DMS53 (cell line): ENCODE measurements at places on chromosomes 12 and 14.

DNA sequence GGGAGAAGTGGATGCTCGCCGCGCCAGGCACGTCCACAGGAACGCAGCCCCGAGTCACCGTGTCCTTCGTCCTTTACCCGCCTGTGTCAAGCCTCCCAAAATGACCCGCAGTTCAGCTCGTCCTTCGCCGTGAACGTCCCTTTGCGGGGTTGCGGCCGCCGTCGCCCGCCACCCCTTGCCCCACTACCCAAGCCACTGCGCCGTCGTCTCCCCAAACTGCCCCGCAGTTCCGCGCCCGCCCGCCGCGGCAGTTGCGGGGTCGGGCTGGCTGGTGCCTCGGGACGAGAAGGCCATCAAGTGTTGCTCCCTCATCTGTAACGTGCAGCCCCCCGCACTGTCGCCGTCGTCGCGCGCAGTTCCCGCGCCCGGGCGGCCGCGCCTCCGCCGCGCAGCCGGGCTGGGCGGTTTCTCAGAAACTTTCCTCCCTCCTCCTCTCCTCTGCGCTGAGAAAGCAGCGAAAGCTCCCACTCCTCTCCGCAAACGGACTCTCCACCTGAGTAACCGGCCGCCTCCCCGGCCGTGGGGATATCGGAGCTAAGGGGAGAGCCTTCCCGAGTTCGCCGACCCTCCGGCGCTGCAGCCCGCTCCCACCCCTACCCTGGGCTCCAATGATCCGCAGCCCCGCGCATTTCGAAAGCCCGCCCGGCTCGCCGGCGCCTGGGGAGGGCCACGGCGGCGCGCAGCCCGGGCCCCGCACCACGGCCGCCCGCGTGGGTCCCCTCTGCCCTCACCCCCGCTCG lies 6.7 kb downstream of the CDKN1B start:
- DNase-seq = peak; percentile 86

DNA sequence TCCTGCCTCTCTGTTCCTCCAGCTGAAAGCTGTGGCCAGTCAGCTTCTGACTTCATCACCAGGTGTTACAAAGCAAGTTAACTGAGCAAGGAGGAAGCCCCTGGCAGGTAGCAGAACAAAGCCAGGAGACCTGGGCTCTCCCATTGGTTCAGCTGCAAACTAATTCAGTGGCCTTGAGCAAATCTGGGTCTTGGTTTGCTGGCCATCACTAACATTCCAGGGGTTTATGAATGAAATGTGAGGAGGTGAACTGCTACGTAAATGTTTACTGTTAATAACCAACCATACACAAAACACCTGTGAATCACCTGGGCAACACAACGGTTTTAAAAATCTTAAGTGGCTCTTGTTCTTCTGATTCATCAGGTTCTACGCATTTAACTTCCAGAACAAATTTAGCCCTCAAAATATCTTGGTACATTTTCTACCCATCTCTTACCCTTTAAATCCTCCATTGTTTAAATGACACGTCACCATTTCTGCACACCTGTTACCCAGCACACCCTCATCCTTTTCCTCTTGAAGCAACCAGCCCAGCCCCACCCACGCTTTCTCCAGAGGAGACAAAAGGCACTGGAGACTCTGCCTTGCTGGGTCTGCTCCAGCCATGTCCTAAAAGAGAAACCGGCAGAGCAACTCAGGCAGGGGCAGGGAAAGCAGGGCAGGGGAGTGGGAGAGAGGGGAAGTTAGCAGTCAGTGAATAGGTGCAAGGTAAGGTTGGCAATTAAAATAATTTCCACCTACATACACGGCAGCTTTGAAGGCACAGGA lies 49.3 kb upstream of the TSPAN11 start:
- DNase-seq = peak; percentile 99

DNA sequence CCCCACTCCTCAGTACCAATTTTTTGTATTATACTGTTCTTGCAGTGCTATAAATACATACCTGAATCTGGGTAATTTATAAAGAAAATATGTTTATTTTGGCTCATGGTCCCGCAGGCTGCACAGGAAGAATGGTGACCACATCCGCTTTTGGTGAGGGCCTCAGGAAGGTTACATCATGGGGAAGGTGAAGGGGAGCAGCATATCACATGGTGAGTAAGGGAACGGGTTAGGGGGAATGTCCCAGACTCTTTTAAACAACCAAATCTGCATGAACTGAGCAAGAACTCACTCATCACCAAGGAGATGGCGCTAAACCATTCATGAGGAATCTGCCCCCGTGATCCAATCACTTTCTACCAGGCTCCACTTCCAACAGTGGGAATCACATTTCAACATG lies 40.0 kb downstream of the OSBPL8 start:
- no peak for DNase-seq

DNA sequence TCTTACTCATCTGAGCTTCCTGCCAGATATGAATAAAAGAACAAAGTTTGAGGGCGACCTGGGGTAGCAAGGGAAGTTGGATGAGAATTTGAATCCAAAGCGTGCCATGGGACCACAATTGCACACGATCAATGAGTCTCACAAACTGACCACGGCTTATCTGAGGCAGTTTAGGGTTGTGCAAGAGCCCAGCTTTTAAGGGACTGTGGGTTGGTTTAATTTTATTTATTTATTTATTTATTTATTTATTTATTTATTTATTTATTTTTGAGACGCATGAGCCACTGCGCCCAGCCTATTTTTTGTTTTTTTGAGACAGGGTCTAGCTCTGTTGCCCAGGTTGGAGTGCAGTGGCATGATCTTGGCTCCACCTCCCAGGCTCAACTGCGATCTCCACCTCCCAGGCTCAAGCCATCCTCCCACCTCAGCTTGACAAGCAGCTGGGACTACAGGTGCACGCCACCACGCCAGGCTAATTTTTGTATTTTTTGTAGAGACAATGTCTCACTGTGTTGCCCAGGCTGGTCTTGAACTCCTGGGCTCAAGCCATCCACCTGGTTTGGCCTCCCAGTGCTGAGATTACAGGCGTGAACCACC lies 1.1 kb downstream of the AMDHD1 start:
- no peak for DNase-seq

DNA sequence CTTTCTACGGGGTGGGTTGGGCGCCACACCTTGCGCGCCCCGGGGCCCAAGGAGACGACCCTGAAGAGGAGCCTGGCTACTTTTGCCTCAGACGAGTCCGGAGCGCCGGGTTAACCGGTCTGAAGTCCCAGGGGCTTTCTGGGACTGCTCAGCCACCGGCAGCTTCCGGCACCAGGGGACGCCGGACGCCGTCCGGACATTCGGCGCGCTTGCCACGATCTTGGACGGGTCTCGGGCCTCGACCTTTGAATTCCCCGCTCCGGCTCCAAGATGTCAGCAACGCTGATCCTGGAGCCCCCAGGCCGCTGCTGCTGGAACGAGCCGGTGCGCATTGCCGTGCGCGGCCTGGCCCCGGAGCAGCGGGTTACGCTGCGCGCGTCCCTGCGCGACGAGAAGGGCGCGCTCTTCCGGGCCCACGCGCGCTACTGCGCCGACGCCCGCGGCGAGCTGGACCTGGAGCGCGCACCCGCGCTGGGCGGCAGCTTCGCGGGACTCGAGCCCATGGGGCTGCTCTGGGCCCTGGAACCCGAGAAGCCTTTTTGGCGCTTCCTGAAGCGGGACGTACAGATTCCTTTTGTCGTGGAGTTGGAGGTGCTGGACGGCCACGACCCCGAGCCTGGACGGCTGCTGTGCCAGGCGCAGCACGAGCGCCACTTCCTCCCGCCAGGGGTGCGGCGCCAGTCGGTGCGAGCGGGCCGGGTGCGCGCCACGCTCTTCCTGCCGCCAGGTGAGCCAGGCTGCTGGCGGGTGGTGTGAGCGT lies at the start of gene ACOT4:
ACOT4 (plus strand) TSS at position 184 of the 760 bp plus-strand sequence; CDS start at position 271, 87 bp downstream.
- DNase-seq = peak; percentile 85

DNA sequence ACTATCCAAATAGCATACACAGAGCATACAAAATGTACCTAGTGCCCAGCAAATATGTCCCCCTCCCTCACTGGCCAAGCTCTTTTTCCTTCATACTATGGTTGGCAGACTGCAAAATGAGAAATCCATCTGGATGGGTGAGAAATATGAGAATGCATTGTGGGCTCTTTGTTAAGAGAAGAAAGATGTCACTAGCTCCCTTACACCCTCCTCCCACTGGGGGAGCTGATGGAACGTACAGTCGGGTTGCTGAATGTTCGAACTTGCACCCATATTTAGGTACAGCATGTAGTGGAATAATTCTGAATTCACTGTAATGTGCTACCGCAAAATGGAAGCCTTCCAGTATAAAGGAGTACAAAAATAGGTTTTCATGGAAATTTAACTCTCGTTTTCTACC lies 377.4 kb downstream of the GRIN2B start:
- peak; percentile 21 for DNase-seq

DNA sequence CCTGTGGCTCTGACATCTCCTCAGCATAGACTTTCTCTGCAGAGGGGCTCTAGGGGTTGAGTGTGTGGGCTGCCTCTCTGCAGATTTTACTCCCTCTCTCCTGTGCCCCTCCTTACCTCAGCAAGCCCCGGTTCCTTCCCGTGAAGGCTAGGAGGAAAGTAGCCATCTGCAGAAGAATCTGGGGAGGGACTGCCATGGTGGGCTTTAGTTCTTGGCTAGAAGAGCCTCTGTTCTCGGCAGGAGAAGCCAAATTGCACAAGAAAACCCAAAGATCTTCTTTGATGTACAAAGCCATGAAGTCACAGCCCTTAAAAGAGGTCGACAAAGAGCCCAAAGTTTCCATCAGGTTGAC lies 23.5 kb downstream of the CKAP4 start:
- DNase-seq = no peak

DNA sequence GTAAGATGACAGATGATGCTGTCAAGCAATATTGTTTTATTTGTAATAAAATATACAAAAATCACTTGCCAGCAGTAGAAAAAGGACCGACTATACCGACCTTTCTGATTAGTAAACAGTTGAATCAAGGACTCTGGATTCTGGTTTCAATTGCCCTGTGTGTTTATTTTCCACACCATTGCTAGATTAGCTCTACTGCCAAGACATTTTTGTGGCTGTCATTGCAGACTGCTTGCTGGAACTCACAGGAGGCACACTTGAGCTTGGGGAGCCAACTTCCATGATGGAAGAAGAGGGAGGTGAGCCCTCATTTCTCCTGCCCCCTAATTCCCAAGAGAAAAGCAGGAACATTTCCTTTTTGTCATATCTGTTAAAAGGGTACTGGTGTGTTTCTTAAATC lies 51.3 kb downstream of the MAPKAPK5 start:
- DNase-seq = no peak

- DNase-seq = peak; percentile 58
These were observed 636 bp downstream of the ZFYVE21 start for GRCh38 chr14:103716091-103716801.

GRCh38 chr12:114976959-114977358 lies 293.0 kb upstream of the TBX3 start:
- DNase-seq = no peak

DNA sequence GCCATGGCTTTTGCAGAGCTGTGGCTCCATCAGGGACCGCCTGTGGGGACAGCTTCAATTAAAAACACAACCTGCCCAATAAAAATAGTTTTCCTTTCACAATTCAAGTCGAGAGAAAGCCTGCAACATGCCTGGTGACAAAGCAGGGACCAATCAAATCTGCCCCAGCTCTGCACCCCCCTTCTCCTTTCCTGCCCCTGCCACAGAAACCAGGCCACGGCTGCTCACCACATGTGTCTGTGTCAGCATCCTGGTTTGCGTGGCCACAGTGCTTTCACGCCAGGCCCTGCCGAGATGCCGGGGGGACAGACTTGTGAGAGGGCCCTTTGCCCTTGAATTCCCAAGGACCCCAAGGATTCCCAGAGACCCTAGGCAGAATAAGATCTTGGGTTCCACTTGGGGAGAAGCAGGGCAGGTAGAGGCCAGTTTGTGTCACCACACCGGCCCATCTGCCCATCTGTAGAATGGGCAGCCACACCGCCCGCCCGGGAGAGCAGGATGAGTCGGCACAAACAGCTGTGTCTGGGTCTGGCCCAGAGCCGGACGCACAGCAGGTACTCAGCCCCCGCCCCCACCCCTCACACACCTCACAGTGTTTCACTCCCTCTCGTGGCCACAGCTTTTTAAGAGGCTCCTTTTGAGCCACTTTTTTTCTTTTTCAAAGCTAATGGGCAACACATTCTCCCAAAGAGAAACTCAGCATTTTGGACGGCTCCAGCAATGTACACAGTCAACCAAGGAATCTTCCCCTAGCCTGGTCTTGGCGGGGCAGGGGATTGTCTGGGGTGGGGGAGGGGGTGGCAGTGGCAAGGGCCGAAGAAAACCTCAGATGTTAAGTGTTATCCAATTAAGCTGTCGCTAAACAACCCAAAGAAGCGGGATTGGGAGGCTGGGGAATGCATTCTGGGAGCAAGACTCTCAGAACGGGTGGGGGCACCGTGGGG lies 41.5 kb downstream of the BCL11B start:
- no peak for DNase-seq
